ENCODE measurements at places on chromosomes 6 and 20.

DNA sequence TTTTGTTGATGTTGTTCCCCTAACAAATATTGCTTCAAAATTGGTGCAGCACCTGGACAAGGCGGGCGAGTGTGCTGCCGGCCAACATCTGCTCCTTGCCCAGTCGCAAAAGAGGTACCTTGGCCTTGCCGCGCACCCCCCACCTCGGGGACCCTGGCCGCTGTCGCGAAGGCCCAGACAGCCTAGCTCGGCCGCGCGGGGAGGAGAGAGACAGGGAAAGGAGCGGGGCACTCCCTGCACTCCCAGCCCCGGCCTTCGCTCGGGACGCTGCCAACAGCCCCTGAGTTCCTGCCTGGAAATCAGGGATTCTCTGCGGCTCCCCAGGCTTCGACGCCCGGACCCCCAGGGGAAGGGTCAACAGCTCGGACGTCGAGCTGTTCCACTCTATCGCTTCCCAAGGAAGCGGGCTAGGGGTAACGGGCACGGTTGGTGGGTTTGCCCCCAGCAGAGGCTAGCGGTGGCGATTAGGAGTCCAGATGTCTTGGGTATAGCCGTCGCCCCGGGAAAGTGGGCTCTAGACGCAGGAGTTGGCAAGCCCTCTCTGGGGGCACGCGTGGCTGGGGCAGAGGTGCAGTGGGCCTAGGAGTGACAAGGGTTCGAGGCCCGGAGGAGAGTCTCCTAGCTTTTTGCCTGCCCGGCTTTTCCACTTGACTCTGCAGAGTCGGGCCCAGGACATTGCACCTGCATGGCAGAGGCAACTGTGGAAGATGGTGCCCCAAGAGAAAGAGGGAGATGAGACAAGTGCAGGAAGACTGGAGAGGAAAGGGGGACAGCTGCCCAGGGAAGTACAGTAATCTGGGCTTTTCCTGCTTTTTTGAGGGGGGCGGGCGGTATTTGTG is 8.2 kb downstream of the POU3F2 start:
- no peak for DNase-seq

DNA sequence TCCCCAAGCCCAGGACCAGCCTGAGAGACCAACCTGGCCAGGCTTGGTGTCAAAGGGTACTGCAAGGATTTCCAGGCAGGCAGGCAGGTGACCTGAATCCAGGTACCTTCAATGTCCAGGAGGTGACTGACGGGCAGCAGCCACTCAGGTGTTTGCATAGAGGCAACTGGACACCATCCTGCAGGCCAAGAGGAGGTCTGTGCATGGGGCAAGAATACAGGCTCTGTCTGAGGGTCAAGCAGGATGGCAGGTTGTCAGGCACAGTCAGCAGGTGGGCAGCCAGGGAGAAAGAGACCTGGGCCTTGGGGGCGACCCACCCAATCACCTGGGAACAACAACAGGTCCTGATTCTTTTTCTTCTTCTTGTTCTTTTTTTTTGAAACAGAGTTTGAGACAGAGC is 159.3 kb upstream of the QKI start:
- DNase-seq: no peak

- DNase-seq: no peak
These were observed 10.8 kb downstream of the GPR31 start for GRCh38 chr6:167146977-167147376.

DNA sequence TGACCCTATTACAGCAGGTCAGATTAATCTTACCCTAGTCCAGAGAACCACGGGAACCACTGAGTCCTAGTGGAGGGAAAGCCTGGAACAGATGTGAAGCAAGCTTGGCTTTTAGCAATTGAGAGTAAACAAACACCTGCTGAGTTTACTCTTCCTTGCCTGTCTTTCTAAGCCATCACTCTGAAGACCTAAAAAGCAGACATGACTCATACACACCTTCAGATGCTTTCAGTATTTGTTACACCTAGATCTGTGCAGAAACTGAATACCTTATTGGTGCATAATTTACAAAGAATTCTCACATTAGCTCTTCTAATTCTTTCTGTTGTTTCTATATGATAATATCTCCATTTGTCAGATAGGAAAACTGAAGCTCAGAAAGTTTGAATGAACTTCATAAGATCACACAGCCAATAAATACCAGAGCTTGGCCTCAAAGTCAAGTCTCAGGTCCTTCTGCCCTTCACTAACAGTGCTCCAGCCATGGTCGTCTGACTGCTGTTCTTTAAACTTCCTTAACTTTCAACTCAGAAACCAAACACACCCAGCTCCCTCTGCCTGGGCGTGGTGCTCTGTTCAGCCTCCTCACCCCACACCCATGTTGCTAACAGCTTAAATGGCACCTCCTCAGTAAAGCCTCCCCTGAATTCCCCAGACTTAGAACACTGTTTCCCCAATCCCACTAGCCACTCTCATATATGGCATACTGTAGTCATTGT is 8.6 kb upstream of the GABBR1 start:
- no peak for DNase-seq

GRCh38 chr20:36261389-36262105 is 25.3 kb downstream of the AAR2 start:
- DNase-seq: no peak

GRCh38 chr6:89084954-89085353 is 4.4 kb downstream of the PNRC1 start:
- DNase-seq: no peak

- no peak for DNase-seq
These were observed 3.6 kb downstream of the SULF2 start for GRCh38 chr20:47781632-47782031.

GRCh38 chr6:340186-340955 is 48.1 kb downstream of the DUSP22 start:
- no peak for DNase-seq

- DNase-seq: no peak
These were observed 17.4 kb upstream of the GFOD1 start for GRCh38 chr6:13504611-13505344.

DNA sequence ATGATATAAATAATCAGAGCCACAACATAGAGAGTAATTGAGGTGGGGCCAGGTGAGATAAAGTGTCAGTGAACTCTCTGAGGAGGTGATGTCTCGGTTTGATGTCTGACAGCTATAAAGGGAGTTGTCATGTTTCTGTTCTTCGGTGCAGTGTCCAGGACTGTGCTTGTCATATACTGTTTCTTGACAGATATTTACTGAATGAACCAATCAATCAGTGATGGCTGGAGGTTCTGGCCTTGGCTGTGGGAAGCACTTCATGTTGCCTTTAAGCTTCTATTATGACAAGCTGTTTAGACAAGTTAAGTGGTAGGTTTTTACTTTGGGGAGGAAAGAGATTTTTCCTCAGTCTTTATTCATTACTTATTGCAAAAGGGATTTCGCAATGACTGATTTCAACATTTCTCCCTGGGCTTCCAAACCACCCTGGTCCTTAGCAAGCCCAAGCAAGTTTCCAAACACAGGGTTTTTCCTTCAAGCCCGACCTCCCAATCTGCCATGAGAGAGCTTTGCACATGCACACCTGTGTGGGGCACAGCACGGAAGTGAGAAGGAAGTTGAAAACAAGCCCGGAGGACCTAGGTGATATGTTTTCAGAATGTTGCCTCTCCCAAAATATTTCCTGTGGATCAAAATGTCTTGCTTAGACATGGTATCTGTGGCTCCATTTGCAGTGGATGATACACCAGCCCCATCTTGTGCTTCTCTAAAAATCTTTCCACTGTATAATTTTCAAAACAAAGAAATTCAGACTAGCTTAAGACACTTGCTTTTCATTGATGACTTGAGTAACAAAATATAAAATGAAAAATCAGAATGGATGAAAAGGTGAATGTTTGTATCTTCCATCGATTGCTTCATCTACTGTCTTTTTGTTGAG is 567.3 kb upstream of the BTBD3 start:
- DNase-seq: no peak

- DNase-seq: no peak
These were observed 153.9 kb downstream of the RNASET2 start for GRCh38 chr6:166802401-166802800.

DNA sequence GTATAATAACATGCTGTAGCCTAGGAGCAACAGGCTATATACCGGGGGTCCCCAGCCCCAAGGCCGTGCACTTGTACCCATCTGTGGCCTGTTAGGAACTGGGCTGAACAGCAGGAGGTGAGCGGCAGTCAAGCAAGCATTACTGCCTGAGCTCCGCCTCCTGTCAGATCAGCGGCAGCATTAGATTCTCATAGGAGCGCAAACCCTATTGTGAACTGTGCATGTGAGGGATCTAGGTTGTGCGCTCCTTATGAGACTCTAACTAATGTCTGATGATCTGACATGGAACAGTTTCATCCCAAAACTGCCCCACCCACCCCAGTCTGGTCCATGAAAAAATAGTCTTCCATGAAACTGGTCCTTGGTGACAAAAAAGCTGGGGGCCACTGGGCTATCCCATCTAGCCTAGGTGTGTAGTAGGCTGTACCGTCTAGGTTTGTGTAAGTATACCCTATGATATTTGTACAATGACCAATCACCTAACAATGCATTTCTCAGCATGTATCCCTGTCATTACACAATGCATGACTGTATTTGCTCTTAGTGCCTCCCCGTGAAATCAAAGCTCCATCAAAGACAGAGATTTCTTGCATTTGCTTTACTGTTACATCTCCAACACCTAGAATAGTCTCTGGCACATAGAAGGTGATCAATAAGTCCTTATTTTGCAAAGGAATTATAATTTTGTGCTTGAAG is 30.8 kb downstream of the NHSL1 start:
- DNase-seq: peak; percentile 89

DNA sequence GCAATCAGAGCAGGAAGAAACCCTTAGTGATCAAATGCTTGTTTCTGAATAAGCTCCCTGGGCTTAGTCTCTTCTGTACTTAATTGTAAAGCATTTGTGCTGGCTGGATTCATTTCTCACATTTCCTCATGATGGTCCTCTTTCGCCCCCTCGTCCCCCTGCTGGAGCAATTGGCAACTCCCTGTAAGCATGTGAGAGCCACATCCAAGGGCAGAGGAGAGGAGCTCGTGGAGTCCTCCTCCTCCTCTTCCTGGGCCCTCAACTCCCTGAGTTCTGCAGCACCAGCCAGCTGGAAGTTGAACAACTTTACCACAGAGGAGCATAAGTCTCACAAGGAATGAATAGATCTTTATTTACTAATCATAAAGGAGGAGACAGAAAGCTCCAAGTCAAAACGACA is 12.6 kb downstream of the ANKEF1 start:
- peak; percentile 39 for DNase-seq

- no peak for DNase-seq
These were observed 85.8 kb downstream of the DLL1 start for GRCh38 chr6:170205126-170205525.

GRCh38 chr6:34680802-34681515 is 15.6 kb downstream of the ILRUN start:
- no peak for DNase-seq

DNA sequence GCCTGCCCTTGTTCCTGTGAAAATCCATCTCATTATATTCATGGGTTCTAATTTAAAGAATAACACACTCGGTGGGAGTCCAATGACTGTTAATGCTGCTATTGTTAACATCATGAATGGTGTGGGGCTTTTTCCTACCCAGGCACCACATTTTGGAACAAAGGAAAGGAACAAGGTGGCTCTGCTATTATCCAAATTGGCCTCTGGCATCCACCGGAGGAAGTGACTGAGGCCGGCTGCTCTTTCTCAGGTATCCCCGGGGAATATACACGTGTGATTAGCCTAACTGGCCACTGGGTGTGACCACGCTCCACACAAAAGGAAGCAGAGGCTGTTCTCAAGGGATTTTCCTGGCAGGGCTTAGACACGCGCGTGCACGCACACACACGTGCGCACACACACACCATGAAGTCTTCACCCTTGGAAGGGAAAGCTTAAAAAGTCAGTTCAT is 601.2 kb upstream of the ARID1B start:
- peak; percentile 8 for DNase-seq
